ENCODE measurements at places on chromosomes 11 and 22.

- DNase-seq = no peak
Measured at GRCh38 chr22:47293368-47294221, 531.1 kb downstream of the TBC1D22A start.

DNA sequence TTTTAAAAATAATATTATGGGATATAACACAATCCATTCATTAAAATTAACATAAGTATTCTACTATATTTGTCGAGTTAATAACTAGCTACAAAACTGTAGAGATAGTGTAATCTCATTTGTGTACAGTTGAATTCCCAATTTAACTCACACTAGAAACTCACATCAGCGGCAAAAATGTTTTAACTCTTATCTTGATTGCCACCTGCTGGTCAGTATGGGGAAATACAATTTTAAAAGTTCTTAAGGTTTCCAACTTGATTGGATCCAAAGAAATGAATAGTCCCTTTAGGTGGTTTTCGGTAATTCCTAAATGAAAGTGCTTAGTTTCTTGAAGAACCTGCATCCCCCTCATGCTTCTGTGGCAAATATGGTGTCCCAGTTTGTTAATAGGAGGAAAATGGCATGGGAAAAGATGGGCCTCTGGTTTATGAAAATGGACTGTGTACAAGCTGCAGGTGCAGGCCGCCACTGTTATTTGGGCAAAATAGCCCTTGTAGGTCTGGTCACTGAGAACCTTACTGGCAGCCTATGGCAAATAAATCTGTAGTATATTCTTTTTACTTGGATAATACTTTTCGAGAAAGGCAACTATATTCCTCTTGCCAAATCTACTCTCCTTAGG lies 33.7 kb upstream of the SLC17A6 start:
- peak; percentile 43 for DNase-seq

GRCh38 chr11:69251639-69252489 lies 42.1 kb upstream of the MYEOV start:
- no peak for DNase-seq

DNA sequence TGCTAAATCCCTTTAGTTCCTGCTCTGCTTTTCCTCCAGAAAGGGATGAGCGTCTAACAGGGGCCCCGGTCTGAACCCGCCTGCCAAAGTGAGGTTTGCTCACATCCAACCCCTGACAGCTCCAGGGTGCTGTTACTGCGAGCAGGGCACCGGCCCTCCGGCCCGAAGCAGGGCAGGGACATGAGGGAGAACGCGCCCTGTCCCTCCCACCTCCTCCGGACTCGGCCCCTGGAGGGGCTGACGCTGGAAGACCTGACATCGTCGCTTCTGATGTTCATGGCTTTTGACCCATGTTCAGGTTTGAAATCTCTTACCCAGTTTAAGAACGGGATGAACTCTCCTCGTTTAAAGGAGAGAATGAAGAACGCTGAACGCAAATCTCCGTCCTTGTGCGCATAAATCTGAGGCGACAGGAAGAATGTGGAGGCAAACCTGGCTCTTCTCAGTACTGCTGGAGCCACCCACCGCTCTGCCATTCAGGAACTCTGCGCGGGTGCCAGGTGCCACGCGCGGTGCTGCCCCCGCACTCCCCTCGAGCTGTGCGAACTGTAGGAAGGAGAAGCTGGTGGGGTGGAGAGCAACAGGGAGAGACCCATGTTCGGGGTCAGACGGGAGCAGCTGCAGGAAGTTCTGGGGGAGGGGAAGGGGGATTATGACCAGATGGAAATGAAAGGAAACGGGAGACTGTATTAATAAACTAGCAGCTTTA lies 826 bp upstream of the EEF1G start:
- no peak for DNase-seq

DNA sequence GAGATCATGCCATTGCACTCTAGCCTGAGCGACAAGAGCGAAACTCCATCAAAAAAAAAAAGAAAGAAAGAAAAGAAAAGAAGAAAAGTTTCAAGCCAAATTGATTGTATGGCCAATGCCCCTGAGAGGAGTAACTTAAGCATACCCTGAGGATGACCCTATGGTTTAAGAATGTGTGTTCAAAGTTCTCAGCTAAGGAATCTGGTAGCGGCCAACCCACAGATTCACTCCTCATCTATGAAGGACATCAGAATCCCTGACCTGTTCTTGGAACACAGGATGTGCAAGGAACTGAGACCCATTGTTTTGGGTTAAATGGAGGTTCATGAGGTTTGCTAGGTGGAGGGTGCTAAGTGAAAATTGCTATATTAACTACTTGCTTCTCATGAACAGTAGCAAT lies 18.1 kb downstream of the IZUMO1R start:
- DNase-seq = no peak

DNA sequence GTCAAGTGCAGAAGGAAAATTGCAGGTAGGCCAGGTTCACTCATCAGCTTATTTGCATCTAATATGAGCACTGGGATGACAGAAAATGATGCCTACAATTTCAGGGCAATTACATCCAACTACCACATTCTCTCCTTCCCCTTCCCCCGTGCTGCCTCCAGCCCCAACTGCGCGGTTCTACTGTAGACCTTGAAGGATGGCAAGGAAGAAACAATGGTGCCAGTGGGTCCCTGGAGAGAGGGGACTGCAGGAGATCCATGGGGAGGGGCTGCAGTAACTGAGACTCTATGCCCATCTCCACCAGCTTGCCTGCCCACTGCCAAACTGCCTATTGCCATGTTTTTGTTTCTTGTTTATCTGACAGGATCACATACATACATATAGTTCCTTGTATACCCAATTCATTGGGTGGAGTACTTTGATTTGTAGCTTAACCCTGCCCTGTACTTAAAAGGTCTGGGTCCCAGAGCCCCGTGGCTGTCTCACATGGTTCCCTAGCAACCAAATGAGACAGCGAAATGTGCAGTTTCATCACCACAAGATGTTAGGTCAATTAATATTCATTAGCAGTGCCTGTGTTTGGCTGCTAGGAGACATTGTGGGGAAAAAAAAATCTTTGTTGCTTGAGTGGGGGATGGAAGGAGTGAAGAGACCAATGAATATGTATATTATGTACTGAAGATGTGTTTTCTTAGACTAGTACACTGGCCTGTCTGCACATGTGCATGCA lies 253.5 kb upstream of the PLET1 start:
- no peak for DNase-seq

DNA sequence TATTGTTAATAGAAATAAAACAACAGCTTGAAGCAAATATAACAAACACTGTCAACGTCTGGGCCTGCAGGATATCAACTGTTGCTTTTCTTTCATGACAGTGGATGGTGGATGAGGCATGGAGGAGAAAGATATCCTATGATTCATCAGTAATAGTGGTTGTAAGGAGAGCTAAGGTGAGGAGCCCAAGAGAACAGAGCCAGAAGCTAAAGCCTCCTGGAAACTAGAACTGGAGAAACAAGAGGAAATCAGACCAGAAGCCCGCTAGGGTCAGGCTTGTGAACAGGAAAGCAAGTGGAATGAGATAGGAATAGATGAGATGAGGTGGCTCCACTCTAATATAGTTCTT lies 37.7 kb upstream of the MMP12 start:
- no peak for DNase-seq

- no peak for DNase-seq
Measured at GRCh38 chr11:15278128-15278527, 163.4 kb downstream of the INSC start.

DNA sequence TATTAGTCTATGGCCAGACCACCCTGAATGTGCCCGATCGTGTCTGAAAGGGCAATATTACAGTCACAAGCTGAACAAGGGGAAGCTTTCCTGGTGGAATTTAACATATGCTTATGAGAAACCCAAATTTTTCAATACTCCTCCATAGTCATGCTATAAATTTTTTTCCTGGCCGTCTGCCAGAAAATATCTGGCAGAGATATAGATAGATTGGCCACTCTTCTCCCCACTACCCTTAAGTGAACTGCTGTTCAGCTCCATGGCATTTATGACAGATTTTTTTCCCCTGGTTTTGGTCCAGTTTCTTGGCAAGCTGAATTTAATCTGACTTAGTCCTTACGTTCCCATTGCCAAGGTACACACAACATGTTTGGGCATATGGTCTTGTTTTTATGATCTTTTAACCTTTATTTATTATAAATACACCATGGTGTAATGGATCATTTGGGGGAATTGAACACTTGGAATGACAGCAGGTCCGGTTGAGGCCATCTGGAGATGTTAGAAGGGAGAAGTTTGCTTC lies 328.5 kb downstream of the CNTN5 start:
- DNase-seq = no peak

DNA sequence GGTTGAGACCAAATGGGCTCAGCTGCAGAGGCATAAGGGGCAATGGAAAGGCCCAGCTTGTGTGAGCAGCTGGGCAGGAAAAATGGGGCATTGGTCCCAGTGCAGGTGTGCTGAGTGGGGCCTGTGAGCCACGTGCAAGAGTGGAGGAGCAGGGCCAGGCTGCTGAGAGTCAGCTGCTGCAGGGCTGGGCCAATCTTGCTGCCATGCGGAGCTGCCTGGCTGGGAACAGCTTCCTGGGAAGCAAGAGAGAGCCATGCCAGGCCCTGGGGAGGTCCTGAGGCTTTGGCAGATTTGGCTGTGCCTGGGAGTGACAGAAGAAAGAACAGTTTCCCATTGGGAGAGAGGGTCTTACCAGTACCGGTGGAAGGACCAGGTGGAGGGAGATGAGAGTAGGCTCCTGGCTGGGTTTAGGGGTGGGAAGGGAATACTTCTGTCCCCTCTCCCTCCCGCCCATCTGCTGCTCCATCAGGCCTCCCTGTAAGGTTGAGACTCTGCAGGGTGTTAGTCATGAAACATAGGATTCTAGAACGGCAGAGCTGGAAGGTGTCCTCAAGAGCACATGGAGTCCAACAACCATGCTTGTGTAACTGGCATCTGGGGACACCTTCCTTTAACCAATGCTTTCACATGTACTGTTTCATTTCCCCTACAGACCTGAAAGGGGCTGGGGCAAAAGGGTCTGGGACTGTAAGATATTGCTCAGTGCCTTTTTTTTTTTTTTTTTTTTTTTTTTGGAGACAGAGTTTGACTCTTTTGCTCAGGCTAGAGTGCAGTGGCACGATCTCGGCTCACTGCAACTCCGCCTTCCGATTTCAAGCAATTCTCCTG lies 10.4 kb downstream of the SEPTIN3 start:
- no peak for DNase-seq

DNA sequence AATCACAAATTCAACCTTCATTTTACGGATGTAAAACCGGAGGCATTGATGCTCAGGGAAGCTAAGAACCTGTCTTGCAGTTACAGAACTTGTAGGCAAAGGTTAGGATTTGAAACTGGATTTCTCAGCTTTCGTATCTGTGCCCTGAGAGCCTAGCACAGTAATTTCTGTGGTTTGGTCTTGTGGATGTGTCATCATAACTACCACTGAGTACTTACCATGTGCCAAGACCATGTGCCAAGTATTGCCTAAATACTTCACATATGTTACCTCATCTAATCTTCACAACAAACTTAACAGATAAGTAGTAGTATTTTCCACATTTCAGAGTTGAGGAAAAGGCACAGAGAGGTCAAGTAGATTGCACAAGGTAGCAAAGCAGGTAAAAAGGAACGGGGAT lies 140.7 kb downstream of the NXPE2 start:
- peak; percentile 23 for DNase-seq

GRCh38 chr22:45397806-45398205 lies 15.6 kb downstream of the SMC1B start:
- no peak for DNase-seq

- DNase-seq = no peak
Measured at GRCh38 chr11:46661836-46662235, 38.6 kb downstream of the ARHGAP1 start.

DNA sequence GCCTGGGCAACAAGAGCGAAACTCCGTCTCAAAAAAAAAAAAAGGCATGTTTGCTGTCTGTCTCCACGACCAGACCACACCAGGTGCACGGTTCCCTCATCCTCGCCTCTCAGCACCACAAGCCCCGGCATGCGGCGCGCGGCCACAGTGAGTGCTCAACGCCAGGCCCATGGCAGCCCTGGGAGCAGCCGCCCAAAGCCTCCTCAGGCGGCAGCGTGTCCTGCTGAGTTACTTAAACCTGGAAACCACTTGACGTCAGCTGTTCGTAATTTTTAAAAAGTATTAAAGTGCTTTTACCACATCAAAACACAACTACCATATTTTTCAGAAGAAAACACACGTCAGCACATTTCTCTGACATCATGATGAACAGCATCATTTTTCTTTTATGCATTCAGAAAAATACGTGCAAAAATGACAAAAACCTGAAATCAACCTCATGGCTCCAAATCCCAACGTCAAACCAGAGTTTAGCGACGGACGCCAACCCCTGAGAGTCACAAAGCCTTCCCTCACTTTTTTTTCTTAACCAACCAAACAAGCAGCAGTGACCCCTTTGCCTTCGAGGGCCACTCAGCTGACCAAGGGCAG lies 2.1 kb downstream of the DEAF1 start:
- no peak for DNase-seq

- DNase-seq = no peak
Measured at GRCh38 chr11:19866037-19866436, 153.4 kb downstream of the NAV2 start.

- DNase-seq = no peak
Measured at GRCh38 chr11:31301549-31302510, 67.7 kb downstream of the DCDC1 start.

DNA sequence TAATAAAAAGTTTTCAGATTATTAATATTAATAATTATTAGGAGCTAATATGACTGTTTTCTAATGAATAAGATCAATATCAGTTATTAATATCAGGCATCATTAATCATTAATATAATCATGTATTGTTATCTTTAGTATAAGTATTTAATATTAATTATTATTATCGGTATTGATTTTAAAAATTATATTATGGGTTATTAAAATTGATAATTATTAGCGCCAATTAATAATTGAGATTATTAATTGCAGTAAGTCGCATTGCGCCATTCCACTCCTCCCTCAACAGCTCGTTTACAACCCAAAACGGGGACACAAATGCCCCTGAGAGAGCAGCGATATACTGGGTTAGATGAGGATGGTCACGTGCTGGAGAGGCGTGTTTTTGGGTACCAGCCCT lies 20.2 kb downstream of the XNDC1N start:
- no peak for DNase-seq

- no peak for DNase-seq
Measured at GRCh38 chr22:35521358-35522224, 19.0 kb upstream of the RASD2 start.

DNA sequence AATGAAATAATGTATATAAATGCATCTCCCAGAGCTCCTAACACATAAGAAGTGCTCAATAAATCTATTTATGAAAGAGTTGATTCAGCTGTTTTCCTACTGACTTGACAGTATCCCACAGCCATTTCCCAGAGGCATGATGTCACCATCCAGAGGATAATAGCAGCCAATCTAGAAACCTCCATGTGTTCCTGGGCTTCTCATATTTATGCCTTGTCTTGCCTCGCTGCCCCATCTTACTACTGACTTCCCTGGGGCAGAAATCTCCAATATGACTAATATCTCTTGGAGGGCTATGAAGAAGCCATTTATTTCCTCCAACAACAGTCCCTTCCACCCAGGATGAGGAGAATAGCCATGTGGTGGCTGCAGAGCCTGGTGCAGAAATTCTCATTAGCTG lies 115.4 kb upstream of the NAV2 start:
- peak; percentile 36 for DNase-seq

All from H4 (cell line).